EL (cell line): ENCODE measurements at places on chromosomes 3 and 15.

DNA sequence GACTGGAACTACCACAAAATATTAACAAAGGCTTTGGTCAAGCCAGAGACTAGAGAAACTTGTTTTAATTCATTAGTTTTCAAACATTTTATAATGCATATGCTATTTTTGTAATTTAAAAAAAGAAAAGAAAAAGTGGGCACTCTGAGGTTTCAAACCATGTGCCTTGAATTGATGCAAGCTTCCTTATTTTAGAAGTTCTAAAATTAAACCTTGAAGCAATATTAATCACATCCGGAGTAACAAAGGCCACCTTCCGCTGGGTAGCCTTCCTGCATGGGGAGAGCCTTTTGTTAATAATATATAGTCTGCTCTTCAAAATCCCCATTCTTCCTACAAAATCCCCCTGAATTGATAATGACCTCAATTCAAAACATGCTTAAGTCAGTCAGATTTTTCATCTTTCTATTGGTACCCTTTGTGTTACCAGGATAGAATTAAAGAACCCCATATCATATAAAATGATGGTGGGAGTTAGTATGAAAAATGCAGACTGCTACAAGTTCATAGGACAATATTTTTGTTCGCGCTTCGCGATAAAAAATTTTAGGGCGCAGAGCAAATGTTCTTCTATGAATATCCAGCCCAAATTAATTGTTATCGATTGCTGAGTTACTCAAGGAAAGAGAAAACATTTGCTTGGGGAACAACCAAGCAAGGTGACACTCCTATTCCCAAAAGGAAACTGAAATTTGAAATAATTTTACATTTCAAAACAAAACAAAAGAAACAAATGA is 30.6 kb downstream of the LDHAL6B start:
- no peak for DNase-seq

DNA sequence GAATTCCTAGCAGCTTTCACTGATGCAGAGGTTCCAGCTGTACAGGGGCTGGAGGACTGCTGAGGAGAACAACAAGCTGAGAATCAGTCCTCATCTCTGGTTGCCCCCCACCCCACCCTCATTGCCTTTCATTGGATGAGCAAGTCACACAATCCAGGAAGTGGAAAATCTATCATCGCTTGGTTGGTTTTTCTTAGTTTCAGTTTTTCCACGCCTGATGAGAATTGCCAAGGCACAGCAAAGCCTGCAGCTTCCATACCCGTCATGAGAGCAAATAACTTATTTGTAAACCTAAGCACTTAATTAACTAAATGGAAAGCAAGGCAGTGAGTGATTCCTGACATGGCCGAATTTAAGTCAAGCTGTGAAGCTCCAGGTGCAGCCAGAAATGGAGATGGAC is 21.4 kb upstream of the LIPC start:
- no peak for DNase-seq

GRCh38 chr3:149583921-149584635 is 73.7 kb downstream of the WWTR1 start:
- DNase-seq: no peak

- no peak for DNase-seq
Measured at GRCh38 chr3:6781092-6781491, 79.8 kb upstream of the GRM7 start.

DNA sequence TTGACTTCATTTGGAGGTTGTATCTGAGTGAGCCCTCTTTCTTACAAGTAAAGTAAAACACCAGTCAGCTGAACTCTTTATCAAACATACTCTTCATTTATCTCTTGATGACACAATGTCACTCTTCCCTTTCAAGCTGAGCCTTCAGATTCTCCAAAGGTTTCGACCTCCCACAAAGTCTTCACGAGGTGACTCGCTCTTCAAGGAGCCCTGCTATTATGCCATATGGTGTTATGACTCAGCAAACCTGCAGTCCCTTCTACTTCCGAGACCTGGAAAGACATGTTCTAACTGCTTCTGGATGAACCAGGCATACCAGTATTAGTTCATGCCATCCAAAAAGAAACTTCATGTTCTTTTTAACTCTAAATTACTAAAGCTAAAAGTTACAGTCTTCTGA is 23.1 kb downstream of the AADAC start:
- peak; percentile 80 for DNase-seq

DNA sequence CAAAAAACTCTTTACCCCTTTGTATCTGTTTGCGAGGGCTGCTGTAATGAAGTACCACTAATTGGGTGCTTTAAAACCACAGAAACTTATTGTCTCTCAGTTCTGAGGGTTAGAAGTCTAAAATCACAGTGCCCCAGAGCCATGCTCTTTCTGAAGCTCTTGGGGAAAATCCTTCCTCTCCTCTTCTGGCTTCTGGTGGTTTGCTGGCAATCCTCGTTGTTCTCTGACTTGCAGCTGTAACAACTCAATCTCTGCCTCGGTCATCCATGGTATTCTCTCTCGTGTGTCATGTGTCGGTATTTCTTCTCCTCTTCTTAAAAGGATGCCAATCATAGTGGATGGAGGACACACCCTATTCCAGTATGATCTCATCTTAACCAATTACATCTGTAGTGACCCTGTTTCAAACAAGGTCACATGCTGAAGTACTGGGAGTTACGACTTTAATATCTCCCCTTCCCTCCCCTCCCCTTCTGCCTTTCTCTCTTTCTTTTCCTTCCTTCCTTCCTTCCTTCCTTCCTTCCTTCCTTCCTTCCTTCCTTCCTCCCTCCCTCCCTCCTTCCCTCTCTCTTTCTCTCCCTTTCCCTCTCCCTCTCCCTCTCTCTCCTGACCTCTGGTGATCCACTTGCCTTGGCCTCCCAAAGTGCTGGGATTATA is 6.5 kb upstream of the ARL8B start:
- peak; percentile 23 for DNase-seq

- peak; percentile 70 for DNase-seq
Measured at GRCh38 chr15:34318277-34319079, 19.1 kb downstream of the SLC12A6 start.

DNA sequence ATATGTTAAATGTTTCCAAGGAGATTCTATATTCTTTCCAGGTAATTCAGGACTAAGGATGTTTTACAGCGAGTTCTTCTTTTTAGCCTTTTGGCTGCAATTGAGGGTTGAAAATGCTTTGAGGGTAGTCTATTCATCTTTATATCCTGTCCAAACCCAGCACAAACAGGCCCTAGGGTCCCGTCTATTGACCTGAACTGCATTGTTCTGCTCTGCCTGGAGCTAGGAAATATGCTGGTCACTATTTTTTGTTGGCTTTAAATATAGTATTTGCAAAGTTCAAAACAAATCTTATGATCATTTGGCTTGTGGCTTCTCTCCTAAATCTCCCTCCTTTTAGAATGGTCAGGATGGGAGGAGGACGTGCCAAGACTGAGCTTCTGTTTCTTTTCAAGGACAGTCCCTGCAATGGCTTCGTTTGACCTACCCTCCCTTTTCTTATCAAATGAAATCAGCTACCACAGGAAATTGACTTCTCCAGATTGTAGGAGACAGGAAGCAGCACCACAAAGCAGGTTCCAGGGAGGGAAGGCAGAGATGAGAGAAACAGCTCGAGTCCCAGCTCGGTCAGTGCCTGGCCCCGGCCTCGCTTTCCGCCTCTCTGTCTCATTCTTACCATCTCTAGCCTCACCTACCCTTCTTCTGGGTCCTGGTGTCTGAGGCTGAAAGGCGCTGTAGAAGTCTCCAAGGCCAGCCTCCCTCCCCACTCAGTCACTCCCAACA is 27.6 kb upstream of the NRROS start:
- no peak for DNase-seq

- DNase-seq: peak; percentile 67
Measured at GRCh38 chr3:52446631-52447511, 2.0 kb upstream of the SEMA3G start.

GRCh38 chr3:188822411-188822810 is 349.4 kb upstream of the TPRG1 start:
- no peak for DNase-seq

DNA sequence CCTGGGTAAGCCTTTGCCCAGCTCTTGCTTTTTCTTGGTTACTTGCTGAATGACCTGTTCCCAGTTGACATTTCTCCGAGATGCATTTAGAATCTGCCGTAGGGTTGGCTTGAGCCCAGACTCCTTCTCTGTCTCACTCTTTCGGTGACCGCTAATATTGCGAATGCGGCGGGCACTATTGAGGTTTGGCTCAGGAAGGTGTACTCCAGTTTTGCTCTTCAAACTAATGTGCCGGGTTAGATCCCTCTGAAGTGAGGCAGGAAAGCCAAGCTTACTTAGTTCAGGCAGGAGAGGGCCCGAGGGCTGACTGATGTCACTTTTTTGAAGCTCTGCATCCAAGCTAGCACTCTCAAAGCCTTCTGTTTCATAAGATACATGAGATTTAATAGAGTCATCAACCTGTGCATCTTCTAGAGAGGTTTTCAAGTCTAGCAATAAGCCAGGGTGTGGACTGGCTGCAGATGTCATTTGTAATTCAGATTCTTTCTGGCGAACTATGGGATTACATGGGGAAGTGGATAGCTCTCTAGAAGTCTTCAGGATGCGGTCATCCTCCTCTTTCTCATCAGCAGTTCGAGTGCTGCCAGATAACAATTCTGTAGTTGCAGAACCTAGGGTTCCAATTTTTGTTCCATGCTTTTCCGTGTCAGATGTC is 41.0 kb downstream of the ZNF106 start:
- DNase-seq: no peak

DNA sequence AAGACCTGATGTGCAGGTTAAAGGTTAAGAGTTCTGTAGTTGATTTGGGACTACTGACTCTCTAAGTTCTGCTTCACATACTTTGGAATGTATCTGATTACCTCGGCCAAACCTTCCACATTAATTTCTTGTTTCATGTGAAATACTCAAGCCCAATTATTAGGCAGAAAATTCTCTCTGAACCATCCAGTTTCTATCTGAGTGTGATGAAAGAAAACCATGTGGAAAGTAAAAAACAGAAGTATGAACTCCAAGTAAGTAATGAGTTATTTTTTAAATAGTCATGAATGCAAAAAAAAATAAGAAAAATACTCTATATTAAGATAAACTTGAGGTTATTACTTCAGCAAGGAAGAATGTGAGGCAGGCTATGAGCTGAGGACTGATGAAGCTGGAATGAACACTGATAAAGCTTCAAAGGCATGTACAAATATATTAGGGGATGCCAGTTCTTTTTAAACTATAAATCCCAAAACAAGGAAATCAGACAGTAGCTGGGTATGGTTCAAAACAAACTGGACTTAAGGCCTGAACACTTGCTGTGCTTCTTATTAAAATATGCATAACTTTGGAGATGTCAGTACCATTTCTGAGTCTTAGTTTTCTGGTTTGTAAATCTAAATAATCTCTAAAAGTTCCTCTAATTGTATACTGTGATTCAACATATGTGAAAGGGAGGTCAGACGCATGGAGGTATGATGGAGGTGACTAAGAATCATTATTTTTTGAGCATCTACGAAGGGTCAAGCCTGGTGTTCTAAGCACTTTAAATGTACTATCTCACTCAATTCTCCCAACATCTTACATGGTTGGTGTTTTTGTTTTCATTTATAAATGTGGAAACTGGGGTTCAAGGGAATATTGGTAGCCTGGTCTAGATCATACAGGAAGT is 59.6 kb downstream of the COL6A6 start:
- DNase-seq: peak; percentile 70

- DNase-seq: no peak
Measured at GRCh38 chr3:5001135-5001534, 21.9 kb downstream of the BHLHE40 start.

DNA sequence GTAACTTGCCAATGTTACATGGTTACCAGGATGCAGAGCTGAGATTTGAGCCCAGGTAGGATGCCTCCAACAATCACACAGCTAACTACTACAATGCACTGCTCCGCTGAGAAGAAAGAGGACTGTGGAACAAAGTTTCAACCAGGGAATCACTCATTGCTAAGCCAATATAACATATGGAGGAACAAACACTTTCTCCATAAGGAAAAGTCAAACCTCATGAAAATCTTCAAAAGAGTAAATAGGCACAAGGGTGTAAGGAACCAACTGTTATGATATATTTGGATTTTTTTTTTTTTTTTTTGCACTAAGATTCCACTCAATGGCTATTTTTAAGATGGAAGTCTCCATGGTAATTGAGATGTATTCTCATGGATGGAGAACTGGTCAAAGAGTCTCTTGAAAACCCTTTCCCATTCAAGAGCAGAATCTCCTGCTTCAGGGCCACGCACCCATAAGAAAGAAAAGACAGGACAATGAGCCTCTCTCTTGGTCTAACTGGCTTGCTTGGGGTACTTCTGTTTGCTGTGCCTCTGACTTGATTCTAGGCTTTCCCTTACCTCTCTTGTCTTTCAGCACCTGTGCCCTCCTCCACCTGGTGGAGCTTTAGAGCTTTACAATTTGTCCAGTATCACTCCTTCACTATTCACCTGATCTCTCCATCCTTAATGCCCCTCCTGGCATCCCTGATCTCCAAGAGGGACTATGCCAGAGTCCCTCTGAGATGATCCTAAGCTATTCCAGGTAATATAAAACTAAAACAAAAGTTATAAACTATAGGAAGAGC is 252.8 kb downstream of the NTRK3 start:
- DNase-seq: no peak

DNA sequence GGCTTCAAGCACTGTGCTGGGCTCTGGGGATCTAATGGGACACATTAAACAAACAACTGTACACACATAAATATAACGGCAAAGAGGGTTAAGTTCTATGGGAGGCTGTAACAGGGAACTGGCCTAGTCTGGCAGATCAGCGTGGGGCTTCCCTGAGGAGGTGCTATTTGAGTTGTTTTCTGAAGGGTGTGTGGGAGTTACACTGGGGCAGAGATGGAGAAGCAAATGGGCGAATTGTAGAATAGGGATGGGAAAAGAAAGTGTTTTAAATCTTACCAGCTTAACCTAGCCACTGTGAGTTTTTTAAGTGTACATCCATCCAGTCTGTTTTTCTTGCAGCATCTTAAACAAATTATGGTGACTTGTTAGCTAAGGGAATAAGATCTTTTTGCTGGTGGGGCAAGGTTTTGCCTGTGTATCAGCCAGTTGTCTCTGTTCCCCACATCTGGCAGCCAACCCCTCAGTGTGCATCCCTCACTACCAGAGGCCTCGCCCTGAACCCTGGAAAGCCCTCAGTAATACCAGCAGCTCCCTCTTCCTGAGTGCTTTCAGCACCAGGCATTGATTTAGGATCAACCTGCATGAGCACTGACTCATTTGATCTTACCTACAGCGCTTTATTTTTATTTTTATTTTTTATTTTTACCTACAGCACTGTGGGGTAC is 10.9 kb upstream of the IL16 start:
- DNase-seq: no peak

DNA sequence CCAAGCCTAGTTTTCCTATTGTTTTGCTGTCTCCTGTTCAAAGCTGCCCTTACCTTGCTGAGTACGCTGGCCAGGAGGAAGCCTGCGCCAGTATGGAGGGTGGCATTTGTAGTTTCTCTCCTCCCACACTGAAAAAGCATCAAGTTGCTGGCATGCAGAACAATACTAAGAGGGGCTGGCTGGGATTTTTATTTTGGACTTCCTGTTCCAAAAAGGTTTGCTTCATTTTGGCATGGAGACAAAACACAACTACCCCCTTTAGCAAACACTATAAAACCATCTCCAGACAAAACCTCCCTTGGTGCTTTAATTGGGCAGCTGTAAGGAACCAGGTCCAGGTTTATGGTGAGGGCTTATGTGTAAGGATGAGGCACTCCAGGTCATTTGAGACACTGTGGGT is 457.6 kb downstream of the PDCD6IP start:
- DNase-seq: no peak
